RPMI8226 (cell line): ENCODE measurements at places on chromosomes 3 and 15.
A peak's percentile ranks its signal among the peaks of the same experiment; 100 is the strongest.

GRCh38 chr3:129577366-129577765 is 29.1 kb downstream of the PLXND1 start:
- peak; percentile 71 for DNase-seq

DNA sequence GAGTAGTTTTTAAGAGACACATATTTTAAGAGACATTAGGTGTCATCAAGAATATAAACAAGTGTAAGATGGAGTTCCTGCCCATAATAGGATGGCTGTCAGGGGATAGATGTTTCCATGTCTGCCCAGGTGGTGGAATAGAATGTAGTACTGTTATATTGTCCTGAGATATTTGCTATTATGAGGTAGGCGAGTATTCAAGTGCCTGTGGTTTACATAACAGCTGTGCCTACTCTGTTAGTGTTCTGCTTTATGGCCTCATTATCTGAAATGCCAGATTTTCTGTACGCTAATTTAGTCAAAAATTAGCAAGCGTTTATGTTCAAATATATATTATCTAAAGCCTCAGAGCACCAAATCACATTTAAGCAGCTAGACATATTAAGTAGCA is 360.2 kb upstream of the ROPN1 start:
- no peak for DNase-seq

DNA sequence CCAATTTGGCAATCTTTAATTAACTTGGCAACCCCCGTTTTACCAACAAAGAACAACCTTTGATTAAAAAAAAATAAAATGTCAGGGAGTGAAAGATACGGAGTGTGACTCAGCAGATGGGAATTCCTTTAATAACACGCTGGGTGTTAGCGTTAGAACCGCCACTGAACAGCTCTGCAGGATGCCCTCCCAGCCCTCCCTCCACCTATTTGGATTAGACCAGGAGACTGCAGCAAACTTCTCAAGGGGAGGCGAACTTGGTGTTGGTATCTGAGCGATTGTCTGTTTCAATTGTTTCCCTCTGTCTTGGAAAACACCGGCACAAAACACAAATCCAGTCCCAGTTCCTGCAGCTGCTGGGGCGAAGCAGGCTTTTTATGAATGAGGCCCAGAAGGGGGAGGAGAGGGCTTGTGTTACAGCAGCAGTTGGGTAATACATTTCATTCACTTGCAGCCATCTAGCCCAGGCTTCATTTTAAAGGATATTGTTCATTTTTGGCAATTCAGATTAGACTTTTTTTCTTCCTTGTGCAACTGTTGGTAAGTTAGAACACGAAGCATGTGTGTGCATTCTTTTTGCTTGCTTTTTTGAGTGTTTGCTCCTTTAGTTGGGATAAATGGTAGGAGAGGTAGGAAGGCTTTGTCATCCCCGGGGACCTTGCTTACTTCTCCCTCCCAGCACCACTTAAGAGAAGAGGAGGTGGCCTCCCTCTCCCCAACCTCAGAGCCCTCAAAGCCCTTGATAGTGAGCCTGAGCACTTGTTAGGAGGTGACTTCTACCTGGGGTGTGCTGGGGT is 152.3 kb downstream of the IGF1R start:
- DNase-seq = no peak

GRCh38 chr3:37979541-37980461 is 10.8 kb upstream of the VILL start:
- no peak for DNase-seq
